DND-41 (cell line): ENCODE measurements at places on chromosomes 4 and X.

DNA sequence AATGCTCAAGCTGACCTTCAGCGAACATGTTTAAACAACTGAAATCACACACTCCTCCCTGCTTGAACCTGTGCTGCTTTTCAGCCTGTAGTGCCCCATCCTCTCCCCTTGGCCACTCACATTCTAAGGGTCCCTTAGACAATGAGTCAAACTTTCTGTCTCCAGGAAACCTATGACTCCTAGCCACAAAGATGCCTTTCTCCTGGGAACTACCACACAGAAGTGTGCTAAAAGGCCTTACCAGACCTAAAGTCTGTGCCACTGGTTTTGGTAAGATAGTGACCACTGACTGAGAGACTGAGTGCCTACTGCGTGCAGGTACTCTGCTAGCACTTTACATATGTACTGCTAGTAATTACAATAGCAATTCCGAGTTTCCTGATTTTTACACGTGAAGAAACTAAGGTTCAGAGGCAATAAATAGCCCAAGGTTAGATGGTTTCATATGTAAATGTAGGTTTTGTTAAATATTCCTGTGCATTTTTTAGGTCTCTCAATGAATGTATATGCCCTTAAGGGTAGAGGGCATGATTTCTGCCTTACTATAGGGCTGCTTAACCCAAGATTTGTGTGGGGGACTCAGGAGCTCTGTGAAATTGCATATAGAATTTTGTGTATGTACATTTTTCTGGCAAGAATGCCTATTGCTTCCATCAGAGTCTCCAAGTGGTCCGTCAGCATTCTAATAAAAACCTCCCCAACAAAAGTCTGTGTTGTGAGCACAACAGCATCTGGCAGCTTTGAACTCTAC lies 71.1 kb downstream of the NSG1 start:
- no peak for DNase-seq

DNA sequence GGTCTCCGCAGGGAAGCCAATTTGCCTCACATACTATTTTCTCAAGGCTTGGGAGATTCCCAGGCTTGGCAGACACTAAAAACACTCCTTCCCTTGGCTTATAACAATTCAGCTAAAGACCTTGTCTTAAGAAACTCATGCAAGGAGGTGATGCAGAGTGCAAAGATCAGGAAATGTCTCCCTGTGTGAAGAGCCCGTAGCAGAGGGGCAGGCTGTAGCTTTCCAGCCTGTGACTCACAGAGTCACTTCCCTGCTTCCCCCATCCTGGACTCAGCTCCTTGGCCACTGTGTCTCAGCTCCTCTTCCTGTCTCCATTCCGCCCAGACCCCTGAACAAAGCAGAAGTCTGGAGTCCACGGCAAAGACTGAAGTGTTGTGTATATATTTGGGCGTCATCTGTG lies 56.1 kb downstream of the KDR start:
- DNase-seq: no peak

GRCh38 chrX:24294619-24295018 lies 19.2 kb downstream of the SUPT20HL2 start:
- peak; percentile 6 for DNase-seq

GRCh38 chrX:43643662-43644061 lies 12.4 kb upstream of the MAOA start:
- DNase-seq: no peak

GRCh38 chr4:176545872-176546271 lies 226.1 kb downstream of the SPCS3 start:
- no peak for DNase-seq

GRCh38 chr4:174616661-174617060 lies 94.4 kb upstream of the HPGD start:
- no peak for DNase-seq

- DNase-seq: no peak
Observed at GRCh38 chr4:113446019-113446418, 315.5 kb downstream of the CAMK2D start.

GRCh38 chrX:106588801-106589200 lies 23.0 kb upstream of the RADX start:
- no peak for DNase-seq

GRCh38 chrX:149539283-149540130 lies 1.3 kb upstream of the EOLA1 start:
- DNase-seq: peak; percentile 95

DNA sequence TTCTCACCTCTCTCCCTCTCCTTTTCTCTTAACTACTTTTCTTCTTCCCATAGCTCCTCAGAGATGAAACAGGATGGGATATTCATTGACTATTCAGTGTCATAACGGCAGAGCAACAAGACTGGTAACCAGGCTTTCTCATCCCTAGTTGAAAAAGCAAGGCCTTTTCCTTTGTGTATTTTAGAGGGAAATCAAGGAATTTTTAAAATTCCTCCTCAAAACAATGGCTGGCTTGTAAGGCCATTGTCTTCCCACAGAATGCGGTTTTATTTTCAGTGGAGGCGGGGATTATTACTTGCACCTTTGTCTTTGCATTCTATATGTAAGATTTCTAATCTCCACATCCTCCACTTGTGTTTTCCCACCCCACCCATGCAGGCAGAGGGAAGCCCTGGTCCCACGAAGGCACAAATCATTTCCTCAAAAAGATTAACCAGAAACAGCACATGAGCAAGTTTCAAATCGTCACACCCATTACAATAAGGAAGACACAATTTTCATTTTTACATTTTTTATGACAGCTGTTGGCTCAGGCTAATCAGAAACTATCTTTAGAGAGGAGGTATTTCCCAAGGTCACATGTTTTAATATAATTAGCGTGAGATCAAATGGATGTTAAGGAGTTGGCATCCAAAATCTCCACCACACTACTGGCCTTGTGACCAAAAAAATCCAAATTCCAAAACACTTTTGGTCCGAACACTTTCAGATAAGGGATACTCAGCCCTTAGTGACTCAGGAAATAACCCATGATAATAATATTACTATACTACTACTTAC lies 53.0 kb upstream of the KDR start:
- DNase-seq: no peak

DNA sequence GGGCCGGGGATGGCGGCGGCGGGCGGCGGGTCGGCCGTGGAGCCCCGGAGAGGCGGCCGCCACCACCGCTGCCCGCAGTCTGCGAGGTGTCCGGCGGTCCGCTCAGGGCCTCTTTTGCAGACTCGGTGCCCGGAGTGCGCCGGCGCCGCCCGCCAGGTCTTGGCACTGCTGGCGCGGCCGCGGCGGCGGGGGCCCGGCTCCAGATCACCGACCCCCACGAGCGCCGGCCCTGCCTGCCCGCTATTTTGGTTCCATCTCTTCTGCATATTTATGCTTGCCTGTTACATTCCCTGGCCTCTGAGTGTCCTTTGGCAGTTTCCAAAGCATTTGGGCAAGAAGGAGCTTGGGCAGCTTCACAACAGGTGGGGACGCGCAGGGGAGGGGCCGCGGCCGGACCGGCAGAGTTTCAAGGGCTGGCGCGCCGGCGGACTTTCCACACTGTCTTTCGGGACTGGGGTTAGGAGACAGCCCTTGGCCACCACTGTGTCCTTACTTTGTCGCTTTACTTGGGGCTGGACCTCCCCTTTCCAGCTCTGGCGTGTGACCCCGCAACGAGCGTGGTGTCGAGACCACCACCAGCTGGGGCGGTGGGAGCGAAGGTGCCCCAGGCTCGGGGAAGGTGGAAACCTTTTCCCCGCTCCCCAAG lies 668 bp upstream of the TAPT1 start:
- DNase-seq: peak; percentile 38

- no peak for DNase-seq
Observed at GRCh38 chrX:17496407-17496806, 121.4 kb downstream of the NHS start.

- no peak for DNase-seq
Observed at GRCh38 chr4:31234494-31234893, 514.3 kb downstream of the PCDH7 start.

GRCh38 chr4:140103676-140104075 lies 50.3 kb downstream of the MAML3 start:
- peak; percentile 48 for DNase-seq

DNA sequence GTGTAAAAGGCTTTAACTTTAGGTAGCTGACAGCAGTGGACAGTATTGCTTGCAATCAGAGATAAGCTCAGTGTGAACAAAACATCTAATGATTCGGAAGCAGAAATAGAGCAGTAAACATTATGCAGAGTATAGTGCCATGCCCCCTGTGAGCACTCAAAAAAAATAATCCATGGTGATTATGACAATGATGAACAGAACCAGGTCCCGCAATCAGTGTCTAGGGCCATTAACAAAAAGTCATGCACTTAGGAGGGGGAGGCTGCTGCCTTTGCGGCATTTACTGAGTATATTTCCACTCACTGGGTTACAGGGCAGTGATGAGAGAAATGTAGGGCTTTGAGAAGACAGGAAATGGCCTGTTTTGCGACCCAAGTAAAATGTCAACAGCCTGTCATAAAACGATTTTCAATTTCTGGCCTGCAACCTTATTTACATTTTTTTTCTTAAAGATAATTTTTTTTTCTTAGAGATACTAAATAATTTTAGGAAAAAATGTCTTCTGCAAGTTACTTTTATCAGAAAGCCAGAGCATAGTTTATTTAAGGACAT lies 27.3 kb upstream of the NEIL3 start:
- DNase-seq: no peak

DNA sequence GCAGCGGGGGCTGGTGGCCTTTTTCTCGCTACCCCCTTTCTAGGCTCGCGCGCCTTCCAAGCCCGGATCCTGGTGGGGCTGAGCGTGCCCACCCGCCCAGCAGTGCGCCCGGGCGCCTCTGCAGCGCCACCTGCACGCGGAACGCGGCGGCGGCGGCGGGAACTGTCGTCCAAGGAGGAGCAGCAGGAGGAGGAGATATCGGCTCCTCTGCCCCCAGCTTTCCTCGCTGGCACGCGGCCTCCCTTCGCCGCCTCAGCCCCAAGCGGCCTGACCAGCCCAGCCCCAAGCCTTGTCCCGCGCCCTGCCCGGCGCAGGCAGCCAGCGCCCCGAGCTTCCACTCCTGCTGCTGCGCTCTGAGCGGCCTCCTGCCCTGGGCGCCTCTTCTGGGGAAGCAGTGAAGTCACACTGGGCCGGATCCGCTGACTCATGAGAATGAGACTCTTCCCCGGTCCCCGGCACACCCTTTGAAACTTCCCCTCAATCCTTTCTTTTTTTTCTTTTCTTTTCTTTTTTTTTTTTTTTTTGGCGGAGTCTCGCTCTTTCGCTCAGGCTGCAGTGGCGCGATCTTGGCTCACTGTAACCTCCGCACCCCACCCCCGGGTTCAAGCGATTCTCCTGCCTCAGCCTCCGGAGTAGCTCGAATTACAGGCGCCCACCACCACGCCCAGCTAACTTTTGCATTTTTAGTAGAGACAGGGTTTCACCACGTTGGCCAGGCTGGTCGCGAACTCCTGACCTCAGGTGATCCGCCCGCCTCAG lies 10.6 kb upstream of the ELF4 start:
- DNase-seq: peak; percentile 81

DNA sequence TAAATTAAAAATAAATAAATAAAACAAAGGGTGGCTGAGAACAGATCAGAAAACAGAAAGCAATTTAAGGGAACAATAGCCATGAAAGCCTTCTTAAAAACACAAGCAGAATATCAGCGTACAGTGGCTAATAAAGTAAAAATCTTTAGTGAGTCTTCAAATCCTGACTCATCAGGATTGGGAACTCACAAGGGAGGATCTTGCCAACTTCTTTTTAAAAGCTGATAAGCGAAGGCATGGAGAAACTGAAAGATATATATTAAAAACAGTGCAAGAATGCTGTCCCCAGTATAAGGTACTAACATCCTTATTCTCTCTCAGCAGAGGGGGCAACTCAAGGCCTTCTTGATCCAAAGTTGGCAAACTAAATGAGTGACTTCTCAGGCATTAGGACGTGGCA lies 180.1 kb downstream of the DHX15 start:
- no peak for DNase-seq

GRCh38 chr4:151670843-151671242 lies 90.0 kb downstream of the GATB start:
- DNase-seq: no peak

DNA sequence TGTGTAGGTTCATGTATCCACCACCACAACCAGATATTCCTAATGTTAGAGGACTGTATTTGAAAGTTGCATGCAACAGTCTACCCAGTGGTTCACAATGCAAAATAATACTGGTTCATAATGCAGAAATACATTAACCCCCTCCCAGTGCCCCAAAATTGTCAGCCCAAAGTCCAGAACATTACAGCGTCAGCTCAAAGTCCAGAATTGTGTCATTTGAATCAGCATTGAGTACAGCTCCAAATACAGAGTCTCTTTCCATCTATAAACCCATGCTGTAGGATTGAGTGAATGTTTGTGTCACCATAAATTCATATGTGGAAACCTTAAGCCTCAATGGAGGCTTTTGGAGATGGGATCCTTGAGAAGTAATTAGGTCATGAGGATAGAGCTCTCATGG lies 54.0 kb downstream of the MCUB start:
- no peak for DNase-seq

DNA sequence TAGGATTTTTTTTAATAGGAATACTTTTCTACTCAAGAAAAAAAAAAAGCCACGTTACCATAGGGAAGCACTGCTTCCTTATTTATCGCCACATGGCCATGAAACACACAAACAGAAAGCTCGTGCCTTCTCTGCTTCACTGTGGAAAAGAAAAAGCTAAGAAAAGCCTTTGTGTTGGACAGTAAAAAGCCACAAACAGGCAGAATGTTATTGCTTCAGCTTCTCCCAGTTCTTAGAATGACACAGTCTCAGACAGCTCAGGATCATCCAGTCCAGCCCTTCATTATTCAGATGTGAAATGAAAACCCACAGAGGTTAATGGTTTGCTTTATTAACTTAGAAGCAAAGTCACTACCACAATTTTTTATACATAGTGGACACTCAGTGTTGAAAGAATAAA lies 181.6 kb upstream of the NOCT start:
- DNase-seq: no peak

DNA sequence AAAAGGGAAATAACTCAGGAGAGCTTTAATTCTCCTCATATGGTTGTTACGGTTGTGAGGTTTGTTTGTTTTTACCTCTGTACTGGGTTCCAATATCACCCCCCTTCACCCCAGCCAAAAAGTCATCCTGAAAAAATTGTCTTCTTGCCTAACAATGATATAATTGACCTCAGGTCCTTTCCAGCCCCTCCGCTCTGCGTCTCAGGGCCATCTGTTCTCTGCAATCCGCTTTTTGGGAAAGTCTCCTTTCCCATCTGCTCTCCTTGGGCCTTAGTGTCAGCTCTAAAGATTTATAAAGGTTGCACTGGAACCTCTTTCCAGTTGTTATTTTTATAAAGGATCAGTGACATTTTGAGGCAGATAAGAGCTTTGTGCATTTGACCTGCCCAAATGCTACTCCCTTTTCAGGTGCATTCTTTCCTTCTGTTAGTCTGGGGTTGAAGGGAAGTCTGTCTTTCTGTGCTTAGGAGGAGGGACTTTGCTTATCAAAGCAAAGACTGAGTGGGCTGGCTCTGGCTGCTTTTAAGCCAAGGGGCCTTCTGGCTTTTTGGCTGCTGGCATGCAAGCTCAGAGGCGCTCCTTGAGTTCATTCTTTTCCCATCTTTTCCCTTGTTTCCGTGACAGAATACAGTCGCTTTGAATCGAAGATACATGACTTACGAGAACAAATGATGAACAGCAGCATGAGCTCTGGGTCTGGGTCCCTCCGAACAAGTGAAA lies 34.1 kb downstream of the DLG3 start:
- DNase-seq: no peak
